ENCODE measurements at places on chromosomes 11 and 22. TPM values are rescaled to one million over a fixed set of nuclear protein-coding genes. Genes with fewer than 3 reads are reported as not detected.

Gene MUC6
- total RNA-seq, result not detected

Gene RASD2
- total RNA-seq, result not detected

Gene CRACR2B
- 2.7 TPM for total RNA-seq

Gene C11orf86
- total RNA-seq, result not detected

- DNase-seq, result peak; percentile 71
Measured at GRCh38 chr11:111299101-111300026, 1.0 kb downstream of the POU2AF3 start.

DNA sequence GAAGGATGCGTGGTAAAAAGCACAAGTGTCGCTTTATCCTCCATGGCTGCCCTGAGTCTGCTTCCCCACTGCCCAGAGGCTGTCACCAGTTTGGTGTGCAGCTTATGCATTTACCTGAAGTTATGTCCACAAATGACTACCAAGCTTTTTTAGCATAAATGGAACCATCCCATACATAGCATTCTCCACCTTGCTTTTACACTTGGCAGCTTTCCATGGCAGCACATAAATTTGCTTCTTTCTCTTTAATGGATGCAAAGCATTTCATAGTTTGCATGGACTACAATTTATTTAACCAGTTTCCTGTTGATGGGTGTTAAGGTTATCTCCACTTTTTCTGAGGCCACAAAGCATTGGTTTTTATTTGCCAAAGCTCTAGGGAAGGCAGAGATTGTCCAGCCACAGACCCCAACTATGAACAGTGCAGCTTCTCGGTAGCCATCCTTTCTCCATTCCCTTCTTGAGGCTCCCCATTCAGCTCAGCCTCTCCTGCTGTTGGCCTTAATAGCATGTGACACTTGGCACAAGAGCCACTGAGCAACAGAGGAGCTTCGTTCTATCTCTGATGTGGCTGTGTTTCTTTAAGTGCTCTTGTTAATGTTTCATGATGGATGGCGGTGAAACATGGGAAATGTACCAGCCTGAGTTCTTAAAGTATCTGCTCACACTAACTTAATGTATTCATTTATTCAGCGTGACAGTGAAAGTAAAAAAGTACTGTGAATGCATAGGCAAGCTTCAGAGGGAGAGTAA lies 59.8 kb upstream of the NAV2 start:
- no peak for DNase-seq

DNA sequence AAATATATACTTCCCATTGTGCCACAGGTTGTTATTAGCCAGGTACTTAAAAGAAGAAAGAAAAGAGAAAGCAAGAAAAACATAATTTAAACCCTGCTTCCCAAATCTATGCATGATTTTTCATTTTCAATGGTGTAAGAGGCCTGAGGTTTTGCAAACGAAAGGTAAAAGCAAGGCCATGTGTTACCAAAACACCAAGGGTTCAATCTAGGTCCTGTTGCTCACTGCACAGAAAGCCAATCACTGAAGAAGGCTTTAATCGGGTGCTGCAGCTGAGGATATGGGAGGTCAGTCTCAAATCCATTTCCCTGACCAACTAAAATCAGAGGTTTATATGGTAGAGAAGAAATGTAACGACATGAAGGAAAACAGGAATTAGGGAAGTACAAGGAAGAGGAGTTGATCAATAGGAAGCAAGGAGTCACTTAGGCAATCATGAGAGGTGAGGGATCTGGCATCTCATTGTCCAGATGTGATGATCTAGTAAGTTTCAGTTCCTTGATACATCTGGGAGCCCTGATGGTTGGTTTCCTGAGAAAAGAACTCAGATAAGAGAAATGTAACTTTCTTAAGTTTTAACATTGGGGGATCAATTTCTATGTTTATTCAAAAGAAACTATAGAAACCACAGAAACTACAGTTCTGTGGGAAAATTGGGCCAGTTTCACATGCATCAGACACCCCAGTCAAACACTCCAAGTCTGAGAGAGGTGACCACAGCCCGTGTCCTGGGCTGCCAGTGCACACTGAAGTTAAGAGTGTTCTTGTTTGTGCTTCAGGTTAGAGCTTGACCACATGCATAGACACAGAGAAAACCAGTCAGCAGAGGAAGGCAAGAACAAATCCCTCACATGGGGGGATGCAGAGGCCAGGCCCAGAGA lies 18.1 kb upstream of the DKK3 start:
- no peak for DNase-seq

- no peak for DNase-seq
Measured at GRCh38 chr22:39371732-39372131, 21.9 kb downstream of the SYNGR1 start.
